ENCODE measurements at places on chromosomes 12 and 14.

GRCh38 chr12:12700254-12700653 is 4.3 kb upstream of the GPR19 start:
- DNase-seq, result no peak

- DNase-seq, result no peak
These were observed 91.9 kb downstream of the IGF1 start for GRCh38 chr12:102388469-102388868.

- no peak for DNase-seq
These were observed 287.0 kb downstream of the DPF3 start for GRCh38 chr14:72606879-72607278.

DNA sequence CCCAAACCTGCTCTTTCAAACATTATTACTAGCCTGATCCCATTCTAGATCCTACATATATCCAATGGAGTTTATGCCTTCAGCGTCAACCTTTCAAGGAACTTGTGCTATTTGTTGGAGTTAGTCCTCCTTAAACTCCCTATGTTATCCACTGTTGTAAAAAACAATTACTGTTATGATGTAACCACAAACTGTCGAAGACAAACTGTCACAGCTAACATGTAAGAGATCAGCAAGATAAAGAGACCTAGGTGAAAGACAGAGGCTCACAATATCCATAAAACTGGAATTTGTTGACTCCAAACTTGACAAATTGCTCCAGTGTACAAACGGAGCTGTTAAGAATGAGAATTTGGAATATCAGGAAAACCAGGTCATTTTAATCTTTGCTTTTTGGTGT is 70.7 kb downstream of the CDK17 start:
- DNase-seq, result no peak

GRCh38 chr12:459430-460258 is at the start of gene B4GALNT3:
TSS of gene B4GALNT3 (plus strand) at chr12:459939. CDS start at chr12:460377, 438 bp downstream.
- DNase-seq, result peak; percentile 6

DNA sequence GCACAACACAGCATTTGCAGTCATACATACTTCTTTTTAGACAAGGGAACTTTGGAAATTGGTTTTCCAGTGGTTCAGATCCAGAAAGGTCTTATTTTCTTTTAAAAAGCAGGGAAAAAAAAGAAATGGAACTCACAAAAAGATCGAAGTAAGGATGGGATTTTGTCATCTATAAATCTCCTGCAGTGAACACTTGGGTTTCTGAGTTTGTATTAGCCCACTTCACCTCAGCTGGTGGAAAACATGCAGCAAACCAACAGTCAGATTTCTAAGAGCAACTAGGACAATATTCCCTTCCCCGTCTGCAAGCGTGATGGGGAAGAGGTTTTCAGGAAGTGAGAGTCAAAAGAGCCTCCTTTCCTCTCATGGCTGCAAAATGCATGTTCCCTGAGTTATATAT is 4.6 kb downstream of the MYF5 start:
- no peak for DNase-seq

DNA sequence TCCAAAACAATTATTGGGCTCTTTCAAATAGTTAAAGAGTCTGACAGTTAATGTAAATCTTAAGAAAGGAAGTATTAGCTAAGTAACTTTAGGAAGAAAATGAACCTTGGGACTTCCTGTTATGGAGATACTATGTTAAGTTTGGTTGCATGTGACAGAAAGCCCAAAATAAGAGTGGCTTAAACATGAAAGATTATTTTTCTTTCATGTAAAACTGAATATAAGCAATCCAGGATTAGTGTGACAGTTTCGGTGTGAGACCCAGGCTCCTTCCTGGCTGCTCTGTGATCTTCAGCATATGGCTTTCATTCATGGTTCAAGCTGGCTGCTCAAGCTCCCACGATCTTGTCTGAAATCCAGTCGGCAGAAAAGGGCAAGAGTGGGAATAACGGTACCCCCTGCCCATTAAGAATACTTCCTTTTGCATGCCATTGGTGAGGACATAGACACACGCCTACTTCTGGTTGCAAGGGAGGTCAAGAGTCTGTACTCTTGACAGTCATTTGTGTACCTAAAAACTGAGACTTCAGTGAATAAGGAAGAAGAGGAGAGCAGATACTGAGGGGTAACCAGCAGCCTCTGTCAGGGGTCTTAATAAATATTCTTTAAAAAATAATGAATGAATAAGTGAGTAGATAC is 2.2 kb upstream of the RPAP3 start:
- no peak for DNase-seq

DNA sequence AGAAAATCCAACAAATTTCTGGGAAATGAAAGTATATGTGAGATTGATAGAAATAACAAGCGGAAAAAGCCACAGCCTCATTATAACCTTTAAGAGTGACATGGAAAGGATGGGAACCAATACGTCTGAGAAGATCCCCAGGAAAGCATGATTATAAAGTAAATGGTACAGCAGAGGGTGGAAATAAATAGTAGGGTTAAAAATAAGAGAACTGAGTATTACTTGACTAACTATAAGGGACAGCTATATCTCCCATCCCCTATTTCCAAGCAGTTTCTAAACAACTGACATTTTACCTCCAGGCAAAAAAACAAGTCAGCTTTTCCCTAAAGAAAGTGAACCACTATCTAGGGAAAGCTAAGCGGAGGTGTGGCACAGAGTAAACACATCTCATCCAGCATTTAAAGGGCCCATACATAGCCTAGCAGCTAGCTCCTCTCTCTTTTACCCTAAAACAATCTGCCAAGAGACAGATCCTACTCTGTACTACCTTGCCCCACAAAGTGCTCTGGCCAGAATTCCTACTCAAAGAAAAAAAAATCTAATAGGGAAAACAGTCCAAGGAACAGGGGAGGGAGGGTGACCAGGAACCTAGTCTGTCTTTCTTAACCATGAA is 11.2 kb downstream of the OSBPL8 start:
- no peak for DNase-seq

Measured in fibroblast of skin of scalp (primary cell).